Keratinocyte (primary cell): ENCODE measurements at places on chromosomes 6 and 20.

DNA sequence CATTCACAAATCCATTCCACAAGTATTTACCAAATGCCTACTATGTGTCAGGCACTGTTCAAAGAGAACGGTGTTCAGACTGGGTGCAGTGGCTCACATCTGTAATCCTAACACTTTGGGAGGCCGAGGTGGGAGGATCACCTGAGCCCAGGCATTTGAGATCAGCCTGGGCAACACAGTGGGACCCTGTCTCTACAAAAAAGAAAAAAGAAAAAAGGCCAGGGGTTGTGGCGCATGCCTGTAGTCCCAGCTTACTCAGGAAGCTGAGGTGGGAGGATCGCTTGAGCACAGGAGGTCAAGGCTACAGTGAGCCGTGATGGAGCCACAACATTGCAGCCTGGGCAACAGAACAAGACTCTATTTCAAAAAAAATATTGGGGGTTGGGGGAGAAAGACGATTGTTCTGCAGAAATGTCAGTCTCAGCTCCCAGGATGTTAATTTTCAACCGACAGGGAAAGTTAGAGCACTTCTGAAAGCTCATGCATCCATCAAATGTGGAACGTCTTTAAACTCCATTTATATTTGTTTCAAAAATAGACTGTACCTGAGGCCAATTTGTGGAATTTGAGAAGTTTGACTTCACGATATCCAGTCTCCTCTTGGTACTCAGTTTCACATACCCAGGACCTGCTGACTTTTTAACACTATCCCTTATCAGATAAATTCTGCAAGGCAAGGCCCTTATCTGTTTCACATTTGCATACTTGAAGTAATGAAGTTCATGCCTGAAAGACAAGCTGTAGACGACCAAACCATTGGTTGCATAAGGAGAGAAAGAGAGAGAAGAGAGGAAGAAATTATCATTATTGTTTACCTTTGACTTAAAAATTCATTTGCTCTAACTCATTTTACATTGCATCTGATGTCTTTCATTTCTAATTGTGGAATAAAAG lies 14.8 kb upstream of the BTN3A2 start:
- DNase-seq, result no peak

DNA sequence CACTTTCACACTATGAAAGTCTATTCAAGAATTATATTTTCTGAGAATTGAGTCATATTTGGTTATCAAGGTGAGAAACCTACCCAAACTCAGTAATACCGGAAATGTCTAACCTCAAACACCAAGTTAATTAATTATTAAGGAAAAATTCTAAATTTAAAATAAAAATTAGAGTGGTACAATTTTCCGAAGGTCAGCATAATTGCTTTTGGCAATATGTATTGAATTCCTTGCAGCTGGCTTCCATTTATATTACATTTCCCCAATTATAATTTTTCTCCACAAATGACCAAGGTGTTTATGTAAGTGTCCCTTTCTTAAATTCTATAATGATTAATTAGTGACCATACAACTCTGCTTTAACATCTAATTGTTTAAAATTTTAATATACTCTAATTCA lies 316.0 kb upstream of the IRAK1BP1 start:
- no peak for DNase-seq

GRCh38 chr6:161238500-161238899 lies 35.4 kb downstream of the AGPAT4 start:
- DNase-seq, result no peak

GRCh38 chr20:20568604-20569205 lies 143.7 kb downstream of the RALGAPA2 start:
- no peak for DNase-seq

- DNase-seq, result no peak
Observed at GRCh38 chr20:40635971-40636370, 53.1 kb downstream of the MAFB start.

- DNase-seq, result no peak
Observed at GRCh38 chr6:157516319-157517026, 135.5 kb downstream of the ZDHHC14 start.

DNA sequence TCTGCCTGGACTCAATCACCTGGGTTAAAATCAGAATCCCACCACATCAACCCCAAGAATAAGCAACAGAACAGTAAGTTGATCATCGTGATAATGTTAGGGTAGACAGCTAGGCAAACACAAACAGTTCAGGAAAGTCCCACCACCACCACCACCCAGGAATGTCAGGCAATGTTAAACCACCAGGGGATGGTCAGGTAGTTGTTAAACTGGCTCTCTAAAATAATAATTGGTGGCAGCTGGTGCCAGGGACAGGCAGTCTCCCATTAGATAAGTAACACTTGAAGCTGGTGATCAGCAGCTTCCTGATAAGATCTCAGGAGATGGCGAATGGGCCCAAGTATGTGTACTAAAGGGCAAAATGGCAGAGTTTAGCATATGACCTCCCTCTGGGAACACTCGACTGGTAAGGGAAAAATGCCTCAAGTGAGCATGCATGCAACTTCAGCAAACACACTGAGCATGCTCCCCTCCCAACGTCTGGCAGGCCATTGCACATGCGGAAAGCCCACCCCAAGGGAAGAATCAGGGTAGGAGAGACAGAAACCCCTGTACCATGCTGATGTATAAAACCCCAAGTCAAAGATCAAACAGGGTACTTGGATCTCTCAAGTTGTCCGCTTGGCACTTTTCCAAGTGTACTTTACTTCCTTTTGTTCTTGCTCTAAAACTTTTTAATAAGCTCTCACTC lies 66.6 kb downstream of the IPCEF1 start:
- DNase-seq, result no peak

GRCh38 chr20:12201289-12201991 lies 283.7 kb downstream of the BTBD3 start:
- DNase-seq, result no peak

DNA sequence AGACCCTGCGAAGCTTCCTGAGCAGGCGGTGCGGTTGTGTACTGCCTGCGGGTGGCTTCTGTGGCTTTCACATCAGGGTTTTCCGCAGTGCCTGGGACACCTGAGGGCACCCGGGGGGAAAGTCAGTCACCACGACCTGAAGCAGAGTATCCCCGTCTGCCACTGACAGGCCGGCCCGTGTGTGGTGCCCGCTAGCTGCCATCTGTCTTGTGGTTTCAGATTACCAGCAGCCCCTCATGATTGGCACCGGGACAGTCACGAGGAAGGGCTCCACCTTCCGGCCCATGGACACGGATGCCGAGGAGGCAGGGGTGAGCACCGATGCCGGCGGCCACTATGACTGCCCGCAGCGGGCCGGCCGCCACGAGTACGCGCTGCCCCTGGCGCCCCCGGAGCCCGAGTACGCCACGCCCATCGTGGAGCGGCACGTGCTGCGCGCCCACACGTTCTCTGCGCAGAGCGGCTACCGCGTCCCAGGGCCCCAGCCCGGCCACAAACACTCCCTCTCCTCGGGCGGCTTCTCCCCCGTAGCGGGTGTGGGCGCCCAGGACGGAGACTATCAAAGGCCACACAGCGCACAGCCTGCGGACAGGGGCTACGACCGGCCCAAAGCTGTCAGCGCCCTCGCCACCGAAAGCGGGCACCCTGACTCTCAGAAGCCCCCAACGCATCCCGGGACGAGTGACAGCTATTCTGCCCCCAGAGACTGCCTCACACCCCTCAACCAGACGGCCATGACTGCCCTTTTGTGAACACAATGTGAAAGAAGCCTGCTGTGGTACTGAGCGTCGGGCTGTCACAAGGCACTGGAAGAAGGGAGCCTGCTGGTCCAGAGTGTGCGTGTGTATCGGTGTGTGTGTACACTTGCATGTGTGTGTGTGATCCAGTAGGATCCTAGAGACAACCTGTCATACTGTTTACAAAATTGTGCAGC lies 54.4 kb downstream of the GOPC start:
- DNase-seq, result no peak

DNA sequence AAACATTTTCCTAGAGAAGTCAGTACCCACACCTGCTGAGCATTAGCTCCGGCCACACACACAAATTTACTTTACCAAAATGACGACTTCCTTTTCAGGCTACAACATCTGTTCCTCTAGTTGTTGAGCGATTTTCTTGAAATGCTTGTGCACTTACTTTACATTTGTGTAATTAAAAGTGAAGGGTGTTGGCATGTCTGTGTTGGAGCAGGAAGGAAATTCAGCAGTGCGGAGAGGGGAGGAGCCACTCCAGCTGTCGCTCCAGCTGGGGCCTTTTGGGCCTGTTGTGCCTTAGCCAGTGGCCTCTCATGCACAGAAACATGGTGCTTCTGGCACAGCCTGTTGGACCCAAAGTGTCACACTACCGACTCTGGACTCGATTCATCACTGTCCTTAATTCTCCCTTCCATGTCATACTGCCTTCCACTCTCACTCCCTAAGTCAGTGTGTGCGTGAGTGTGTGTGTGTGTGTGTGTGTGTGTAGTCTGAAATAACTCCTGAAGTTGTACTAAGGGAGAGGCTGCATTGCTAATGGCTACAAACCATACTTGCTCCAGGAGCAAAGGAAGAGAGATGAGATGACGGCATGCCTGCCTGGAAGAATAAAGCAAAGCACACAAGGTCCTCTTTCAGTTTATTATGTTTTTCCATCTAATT lies 191.8 kb upstream of the ARG1 start:
- DNase-seq, result no peak
